ENCODE measurements at places on chromosomes 4 and X.

DNA sequence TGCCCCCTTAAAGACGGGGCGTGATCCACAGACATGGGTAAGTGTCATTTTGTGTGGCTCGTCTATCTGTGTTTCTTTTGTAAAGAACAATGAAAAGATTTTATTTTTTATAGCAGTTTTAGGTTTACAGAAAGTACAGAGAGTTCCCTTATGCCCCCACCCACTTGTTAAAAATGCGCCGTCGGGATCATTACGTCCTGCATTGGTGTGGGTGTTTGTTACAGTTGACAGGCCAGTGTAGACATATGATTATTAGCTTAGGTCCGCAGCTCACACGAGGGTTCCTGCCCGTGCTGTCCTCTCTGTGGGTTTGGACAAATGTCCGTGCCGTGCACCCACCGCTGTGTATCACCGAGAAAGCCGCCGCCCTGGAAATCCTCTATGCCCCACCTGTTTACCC lies 50.5 kb downstream of the RGS12 start:
- DNase-seq: no peak

DNA sequence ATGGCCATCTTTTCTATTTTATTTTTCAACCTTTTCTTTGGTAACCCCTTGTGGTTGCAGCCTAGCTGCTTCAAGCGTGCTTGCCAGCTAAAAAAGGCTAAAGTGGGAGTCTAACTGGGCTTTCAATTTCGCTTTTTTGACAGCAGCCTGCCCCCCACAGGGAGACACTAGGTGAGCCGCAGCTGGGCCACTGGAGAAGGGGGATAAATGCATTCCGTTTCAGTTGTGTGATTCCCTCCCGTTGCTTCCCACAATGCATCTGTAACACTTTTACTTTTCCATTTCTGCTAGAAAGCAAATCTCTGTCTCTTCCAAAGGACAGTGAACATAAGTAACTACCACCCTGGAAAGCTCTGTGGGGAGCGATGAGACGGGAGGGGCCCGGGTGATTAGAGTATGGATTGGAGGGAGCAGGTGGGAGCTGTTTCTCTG lies 86.3 kb upstream of the RAPGEF2 start:
- no peak for DNase-seq

DNA sequence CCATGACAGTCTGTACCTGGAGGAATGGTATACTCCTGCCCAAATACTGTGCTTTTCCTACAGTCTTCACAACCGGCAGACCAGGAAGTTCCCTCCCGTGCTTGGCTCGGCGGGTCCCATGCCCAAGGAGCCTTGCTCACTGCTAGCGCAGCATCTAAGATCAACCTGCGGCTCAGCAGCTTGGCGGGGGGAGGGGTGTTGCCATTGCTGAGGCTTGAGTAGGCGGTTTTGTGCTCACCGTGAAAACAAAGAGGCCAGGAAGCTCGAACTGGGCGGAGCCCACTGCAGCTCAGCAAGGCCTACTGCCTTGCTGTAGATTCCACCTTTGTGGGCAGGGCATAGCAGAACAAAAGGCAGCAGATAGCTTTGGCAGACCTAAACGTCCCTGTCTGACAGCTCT lies 152.7 kb downstream of the TEX11 start:
- DNase-seq: peak; percentile 49

GRCh38 chr4:53019485-53020382 lies 157.6 kb downstream of the RASL11B start:
- DNase-seq: no peak

- no peak for DNase-seq
These were observed 156.9 kb upstream of the SLC7A11 start for GRCh38 chr4:138399081-138399480.

- no peak for DNase-seq
These were observed 229.3 kb downstream of the ANKRD50 start for GRCh38 chr4:124483048-124483906.

DNA sequence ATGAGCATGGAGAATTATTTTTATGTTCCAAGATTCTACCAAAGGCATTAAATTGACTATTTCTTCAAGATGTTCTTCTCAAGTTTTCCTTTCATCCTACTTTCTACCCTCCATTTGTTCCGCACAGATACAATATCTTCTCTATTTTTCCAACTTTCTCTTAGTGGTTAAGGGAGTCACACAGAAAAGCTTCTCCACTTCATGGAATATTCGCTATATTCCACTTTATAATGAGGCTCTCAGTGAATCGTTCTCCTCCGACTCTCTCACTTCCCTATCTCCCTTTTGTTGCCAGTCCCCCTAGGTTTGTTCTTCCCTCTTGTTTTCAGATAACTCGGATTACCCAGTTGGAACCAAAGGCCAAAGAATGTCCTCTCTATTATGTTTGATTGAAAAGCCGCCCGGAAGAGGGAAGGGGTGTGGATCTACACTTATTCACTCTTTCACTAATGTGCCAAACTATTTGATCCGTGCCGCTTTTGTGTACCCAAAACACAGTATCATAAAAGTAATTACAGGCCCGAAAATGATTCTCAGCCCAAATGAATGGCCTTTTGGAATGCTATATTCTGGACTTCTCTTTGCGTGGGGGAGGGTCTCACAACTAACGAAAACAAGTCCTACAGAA lies 1.2 kb downstream of the SH3D19 start:
- DNase-seq: no peak

DNA sequence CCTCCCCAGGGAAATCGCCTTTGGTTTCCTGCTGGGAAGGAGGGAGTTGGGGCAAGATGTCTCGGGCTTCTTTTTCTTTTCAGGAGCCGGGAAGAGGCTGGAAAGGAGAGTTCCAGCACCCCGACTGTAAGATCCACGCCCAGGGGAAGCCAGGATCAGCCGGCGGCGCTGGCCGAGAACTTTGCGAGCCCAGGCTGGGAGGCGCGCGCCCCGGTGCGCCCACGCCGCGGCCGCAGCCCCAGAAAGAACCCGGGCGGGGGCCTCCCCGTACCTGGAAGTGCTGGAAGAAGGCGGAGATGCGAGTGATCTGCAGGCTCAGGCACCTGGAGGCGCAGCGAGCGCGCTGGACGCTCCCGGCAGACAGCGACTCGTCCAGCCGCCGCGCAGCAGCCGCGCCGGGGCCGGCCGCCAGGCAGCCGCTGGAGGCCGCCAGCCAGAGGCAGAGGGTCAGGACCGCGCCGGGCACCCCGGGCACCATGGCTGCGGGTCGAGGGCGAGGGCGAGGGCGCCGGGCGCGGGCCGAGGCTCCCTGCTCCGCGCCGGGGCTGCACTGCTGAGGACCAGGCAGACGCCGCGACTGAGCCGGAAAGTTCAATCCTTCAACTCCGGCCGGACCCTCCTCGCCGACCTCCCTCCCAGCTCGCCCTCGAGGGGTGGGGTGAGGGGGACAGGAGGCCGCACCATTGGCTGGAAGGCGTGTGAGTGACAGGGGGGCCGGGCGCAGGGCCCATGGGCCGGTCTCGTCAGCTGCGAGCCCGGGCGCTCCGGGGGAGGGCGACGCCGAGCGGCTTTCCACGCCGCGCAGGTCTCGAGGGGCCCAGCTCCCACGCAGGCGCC lies at the start of gene ANOS1:
ANOS1 (minus strand) TSS at position 579 of the 837 bp plus-strand sequence; CDS start at position 478, 101 bp downstream.
- DNase-seq: no peak

DNA sequence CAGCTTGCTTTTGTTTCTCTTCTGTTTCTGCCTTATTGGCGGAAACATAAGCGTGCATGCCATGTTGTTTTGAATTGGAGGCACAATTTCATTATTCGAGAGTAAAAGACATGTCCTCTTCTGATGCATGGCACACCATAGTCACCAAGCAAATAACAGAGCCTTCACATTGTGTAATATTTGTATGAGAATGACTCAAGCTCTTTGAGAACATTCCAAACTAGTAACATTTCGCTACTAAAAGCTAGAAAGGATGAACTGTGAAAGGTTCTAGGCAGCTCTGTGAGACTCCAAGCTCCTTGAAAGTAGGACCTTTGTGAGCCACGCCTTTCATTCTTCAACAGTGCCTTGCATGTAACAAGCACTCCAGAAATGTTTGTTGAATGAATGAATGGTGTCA lies 9.2 kb upstream of the ANXA3 start:
- DNase-seq: no peak

GRCh38 chr4:57020467-57021101 lies 41.9 kb downstream of the POLR2B start:
- DNase-seq: no peak

DNA sequence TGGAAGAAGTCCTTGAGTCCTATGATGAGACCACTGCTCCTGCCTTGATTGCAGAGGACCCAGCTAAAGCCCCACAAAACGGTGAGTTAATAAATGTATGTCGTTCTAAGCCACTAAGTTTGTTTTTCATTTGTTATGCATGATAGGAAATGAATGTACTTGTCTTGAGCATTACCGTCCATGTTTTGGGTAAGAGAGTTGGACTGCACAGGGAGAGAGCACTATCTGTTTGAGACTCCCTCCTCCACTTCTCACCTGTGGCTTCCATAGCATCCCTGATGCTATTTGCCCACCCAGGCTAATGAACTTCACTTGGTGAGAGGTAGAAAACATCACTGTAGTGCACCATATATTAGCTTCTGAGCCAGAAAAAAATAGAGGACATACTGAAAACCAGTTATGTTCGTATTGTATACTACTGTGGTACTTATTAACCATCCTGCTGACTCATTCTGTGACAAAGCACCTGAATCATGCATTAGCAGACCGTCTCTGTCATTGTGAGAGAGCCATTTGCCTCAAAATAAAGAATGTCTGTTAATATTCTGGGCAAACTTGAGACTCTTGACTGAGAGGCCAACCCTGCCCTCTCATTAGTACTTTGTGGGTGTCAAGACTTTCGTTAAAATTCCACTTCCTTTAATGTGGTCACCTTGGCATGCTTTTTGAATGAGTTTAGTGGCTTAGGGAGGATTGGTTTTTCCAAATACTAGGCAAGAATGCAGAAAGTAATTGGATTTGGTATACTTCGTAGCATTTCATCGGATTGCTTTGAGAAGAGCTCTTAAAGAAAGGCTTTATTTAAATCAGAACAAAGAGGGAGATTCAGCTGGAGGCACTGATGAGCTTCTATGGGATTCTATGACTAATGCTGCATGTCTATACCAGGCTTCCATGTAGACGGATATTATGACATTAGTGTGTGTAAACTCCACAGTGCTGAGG lies 99.3 kb upstream of the GRPR start:
- DNase-seq: no peak

DNA sequence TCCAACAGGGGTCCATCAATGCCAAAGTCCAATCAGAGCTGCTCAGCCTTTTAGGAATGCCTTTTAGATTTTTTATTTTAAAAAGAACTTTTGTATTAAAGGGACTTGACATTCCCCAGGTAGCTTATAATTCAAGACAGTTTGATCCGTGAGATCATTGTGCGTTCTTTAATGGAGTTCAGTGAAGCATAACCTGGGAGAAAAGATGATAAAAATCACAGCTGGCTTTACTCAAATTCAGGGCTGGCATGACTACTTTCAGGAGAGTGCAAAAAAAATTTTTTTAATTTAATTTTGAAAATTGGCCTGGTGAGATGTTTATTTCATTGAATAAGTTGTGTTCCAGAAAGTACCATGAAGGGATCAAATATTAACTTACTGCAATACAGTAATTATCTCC lies 118.2 kb downstream of the VCX2 start:
- no peak for DNase-seq

DNA sequence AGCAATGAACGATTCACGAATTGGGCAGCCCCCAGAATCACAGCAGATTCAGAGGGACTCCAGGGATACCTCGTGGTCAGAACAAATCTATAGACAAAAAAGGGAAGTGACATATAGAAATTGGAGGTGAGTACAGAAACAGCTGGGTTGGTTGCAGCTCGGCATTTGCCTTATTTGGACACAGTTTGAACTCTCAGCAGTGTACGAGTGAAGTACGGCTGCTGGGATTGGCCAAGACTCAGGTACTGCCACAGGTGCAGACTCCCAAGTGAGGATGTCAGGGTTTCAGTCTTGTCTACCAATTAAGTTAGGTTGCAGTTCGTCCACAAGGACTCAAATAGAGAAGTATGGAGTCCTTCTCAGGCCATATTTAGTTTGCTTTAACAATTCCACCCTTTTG lies 28.2 kb downstream of the HTT-AS start:
- DNase-seq: peak; percentile 52

DNA sequence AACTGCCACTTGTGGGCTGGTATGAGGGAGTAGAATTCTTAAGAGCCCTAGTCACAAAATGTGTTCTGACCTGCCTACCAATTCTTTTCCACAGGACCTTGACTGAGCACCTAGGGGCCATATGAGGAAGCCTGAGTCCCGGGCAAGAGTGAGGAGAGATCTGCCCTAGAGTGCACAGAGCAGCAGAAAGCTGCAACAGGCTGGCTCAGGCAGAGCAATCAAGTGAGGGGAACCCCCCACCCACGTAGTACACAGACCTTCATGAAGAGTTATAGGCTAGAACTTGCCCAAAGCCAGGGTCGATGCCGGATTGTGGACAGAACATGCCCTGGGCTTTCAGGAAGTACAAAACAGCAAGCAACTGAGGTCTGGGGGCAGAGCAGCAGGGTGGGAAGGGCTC lies 117.0 kb downstream of the SPOCK3 start:
- no peak for DNase-seq

DNA sequence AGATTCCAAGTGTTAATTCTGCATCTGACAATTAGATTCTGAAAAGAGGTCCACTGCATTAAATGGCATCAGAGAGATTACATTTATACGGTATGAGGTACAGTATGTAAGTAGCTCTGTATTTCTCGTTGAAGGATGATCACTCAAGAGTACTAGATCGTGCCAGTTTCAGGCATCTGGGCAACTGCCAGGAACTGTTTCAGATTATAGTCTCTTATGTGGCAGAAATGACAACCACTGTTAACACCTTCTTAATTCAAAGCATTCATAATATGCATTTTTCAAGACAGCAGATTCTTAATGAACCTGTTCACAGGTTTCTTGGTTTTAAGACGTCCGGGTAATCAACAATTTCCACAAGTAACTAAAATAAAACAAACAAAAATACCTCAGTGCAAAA lies 1.6 kb downstream of the ANKRD50 start:
- DNase-seq: no peak

DNA sequence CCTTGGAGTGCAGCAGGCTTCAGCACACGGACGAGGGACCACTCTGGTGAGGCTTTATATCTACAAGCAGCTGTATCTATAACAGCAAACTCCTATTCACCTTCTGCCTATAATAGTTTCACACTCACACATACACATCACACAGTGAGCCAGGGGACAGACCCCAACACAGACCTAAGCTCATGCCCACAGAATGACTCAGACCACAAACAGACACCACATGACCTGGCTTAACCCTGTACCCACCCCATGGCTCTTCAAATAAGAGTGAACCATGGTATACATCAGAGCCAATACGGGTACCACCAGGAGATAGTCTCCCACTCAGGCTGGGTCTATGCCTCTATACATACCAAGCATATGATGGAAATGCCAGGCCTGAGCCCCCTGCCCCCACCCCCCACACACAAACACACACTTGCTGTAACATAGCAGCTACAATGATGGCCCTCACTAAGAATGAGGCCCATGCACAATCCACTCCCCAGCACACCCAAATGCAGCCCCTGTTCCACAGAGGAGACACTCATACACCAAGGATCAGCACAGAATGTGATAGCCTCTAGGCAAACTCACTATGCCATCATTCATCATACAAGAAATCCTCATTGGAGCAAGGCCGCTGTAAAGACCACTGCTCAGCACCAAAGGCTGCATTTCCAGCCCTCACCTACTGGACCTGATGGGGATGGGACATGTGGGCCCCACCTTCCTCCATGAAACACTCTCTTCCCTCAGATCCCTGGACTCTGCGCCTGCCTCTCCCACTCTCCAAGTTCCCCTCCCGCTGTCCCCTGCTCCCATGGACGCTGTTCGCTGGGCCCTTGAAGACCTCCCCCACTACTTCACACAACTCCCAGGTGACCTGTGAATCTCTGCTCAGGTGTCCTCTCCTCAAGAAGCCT lies 62.1 kb upstream of the XIAP start:
- DNase-seq: no peak
